ENCODE measurements at places on chromosomes 3 and 15.

DNA sequence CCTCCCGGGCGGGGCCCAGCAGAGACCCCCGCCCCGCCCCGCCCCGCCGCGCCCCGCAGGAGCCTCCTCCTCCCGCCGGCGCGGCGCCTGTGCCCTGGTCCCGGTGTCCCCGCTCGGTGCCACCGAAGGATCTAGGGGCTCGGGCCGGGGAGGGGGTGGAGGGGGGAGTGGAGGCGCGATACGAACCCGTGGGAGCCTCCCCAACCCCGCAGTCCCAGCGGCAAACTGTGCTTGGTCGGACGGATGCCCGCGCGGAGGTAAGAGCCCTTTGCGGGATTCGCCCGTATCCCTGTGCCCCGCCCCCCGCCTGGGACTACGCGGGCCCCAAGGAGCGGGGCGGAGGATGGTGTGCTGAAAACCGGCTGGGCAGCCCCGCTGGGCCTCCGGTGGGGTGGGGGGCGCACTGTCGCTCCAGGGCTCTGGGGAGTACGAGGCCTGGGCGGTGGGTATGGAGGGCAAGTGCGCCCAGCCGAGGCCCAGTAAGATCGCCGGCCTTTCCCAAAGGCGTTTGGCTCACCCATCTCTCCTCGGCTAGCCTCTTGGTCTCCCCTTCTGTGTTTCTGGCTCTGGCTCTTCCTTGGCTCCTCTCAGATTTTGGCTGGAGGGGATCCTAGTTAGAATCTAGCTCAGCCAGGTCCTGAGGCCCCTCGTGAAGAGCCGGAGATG is 65.6 kb upstream of the POLG start:
- no peak for DNase-seq

DNA sequence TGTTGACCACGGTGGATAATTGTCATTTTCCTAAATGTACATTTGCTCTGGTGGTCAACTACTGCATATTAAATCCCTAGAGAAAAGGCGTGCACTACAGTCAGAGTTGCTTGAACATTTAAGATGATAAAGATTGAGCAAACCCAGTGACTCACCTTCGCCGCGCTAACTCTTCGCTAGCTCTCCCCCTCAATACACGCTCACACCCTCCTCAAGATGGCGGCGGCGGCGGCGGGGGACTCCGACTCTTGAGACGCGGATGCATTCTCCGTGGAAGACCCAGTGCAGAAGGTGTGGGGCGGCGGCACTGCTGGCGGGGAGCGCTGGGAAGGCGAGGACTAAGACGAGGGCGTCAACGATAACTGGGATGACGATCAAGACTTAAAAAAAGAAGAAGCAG is 79.8 kb upstream of the PFN2 start:
- no peak for DNase-seq

GRCh38 chr3:141859651-141860050 is 16.8 kb upstream of the ATP1B3 start:
- DNase-seq: no peak

DNA sequence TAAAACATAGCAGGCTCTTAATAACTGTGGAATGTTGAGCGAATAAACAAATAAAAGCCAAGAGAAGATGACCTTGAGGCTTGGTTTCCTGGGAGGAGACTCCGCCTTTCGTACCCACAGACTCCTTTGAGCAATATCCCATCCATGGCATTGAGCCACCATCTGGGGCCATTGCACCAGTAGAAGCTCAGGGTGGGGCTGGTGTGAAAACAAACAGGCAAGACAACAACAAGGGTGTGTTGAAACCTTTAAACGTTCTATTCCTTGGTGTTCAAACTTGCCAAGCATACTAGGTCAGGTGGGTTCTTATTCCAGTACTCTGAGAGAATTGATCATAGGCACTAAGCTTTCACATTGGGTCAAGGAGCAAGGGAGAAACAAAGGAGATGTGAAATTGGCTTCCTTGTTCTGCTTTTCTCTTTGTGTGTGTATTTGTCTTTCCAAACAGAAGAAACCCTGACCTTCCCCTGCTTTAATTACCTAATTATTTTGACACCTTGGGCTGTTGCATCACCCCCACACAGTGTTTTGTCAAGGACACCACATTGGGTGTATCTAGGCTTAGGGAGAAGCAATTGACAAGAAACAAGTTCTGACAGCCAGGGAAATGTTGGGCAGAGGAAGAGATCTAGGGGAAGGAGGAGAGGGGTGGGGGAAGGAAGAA is 105.1 kb upstream of the BCL6 start:
- no peak for DNase-seq

- DNase-seq: no peak
Observed at GRCh38 chr3:184857099-184857498, 45.1 kb downstream of the VPS8 start.

- no peak for DNase-seq
Observed at GRCh38 chr3:128009952-128010846, 42.0 kb upstream of the SEC61A1 start.

DNA sequence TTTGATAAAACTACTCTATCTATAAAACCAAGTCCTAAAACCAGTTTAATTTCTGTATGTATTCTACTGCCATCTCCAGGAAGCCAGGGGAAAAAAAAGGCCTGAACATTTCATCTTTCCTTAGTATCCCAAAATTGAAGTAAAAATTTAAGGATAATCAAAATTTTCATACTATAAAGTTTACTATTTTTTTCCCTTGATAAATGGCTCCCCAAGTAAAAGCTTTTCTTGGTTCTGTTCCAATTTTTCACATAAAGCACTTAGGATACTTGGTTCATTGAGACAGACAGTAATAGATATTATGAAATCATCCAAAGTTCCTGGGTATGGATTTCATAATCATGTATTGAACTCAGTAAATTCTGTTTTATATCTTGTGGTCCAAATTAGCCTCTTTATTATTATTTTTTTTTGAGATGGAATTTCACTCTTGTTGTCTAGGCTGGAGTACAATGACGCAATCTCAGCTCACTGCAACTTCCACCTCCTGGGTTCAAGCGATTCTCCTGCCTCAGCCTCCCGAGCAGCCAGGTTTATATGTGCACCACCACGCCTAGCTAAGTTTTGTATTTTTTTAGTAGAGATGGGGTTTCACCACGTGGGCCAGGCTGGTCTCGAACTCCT is 34.5 kb downstream of the ICE2 start:
- peak; percentile 7 for DNase-seq

DNA sequence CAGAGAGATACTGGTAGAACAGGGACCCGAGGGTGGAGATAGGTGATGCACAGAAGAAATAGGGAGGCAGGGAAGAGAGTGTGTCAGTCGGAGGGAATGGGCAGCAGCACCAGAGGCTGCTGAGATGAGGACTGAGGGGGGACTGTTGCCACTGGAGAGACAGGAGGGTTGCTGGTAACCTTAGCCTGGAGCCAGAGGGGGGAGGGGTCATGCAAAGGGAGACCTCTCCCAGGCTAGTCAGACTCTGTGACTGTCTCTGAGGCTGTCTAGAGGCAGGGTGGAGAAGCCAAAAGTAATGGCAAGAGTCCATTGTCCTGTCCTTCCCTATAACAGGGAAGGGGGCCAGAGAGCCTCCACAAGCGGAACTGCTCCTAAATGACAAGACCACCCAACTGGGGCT is 2.1 kb upstream of the DLEC1 start:
- DNase-seq: no peak

GRCh38 chr3:69126216-69126615 is 3.8 kb upstream of the LMOD3 start:
- no peak for DNase-seq

DNA sequence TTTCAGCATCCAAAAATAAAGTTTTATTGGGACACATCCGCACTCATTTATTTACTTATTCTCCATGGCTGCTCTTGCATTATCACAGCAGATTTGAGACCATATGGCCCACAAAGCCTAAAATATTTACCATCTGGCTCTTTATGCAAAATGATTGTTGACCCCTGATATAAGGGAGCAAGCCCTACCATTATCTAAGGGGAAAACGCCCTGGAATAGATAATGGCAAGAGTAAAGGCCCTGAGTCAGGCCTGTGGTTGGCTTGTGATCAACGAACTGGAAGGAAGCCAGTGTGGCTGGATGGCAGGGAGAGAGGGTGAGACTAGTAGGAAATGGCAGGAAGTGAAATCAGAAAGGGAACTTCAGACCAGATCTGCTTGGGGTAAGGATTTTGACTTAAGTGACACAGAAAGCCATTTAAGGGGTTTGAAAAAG is 24.6 kb upstream of the DMXL2 start:
- no peak for DNase-seq

DNA sequence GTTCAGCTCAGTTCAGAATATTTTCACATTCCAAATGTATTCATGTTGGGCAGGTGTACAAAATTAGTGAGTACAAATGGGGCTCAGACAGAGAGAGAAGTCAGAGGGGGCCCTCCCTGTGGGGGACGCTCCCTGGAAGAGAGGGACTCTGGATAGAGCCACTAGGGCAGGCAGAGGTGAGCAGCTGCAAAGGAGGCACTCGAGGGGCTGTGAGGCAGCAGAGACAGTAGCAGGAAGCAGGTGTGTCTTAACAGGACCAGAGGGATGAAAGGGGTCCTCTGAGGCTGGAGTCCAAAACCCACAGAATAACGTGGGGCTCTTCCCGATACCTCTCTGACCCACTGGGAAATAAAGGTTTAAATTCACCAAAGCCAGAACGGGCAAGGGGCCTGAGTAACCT is 127.1 kb downstream of the MEGF11 start:
- DNase-seq: no peak

DNA sequence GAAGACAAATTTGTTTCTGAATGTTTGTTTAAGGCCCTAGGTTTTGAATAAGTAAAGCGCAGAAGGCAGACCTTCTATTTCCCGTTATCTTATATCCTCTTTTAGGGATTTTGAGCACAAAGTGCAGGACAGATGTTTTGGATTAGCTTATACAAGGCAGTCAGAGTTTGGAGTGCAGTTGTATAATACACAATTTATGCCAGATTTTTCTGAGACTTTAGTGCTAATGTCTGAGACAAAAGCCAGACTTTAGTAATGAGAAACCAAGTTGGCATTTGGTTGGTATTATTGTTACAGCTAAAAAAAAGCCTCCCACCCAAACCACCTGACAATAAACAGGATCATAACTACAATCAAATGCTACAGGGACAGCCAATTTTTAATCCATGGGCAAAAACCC is 309.9 kb upstream of the SATB1 start:
- DNase-seq: no peak

GRCh38 chr3:60743631-60744164 is 507.6 kb downstream of the FHIT start:
- no peak for DNase-seq

DNA sequence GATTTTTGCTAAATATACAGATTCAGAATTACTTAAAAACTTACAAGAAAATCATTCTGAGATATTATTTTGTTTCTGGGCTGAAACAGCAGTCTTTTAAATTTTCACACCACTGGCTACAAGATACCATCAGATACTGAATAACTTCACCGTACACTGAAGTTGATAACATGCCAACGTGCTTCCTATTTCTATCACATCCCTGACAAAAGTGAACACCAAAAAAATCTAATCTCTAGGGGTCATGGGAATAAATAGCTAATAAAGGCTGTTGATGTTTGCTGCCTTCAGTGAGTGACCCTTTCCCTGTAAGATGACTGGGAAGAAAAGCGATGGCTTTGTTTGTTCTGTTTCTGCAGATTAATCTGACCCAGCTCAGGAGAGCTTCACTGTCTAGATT is 120.5 kb downstream of the DUT start:
- DNase-seq: no peak

DNA sequence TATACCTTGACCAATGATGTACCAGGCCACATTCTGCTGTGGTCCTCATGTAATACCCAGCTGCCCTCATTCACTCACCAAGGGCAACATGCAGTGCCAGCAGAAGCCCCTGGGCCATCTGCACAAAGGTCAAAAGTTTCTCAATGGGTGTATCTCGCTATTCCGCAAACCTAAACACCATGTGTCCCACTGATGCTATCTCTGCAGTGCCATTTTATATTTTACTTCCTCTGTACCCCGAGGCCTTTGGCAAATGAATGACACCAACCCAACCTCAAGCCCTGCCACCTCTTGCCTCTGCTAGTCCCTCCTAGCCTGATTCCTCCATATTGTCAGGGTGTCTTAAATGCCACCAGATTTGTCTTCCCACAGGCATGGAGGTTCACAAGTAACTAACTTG is 59.2 kb downstream of the AAGAB start:
- DNase-seq: no peak

DNA sequence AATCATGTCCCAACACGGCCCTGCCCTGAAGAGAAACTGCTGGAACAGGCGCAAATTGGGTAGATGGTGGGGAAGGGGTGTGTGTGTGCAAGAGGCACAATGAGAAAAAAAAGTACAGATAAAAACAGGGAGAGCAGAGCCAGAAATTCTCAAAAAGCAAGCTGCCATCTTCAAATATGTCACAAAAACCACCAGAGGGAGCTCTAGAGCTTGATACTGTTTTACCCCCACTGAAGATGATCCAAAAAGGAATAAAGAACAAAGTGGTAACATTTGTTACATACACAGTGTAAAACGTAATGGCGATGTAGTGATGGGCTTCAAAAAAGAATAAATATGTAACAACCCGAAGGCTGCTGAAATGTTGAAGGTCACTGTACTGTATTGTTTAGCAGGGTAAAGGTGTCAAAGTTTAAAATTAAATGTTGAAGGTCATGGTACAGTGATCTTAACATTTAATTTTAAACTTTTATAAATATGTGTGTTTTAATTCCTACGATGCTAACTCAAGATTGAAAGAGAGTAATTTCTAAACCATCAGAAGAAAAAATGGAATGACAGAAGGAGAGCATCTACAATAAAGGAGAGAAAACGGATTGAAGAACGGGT is 6.0 kb downstream of the SNRPA1 start:
- peak; percentile 77 for DNase-seq

All from CD4-positive, alpha-beta T cell treated with Interleukin-17A for 1 hour (primary cell).